Activated CD4-positive, alpha-beta T cell treated with anti-CD3 and anti-CD28 coated beads for 4 hours (primary cell): ENCODE measurements at places on chromosomes 5 and 9.
A peak's percentile ranks its signal among the peaks of the same experiment; 100 is the strongest.

- peak; percentile 49 for DNase-seq
These were observed 25.1 kb downstream of the NANS start for GRCh38 chr9:98081477-98082219.

- DNase-seq: no peak
These were observed 23.2 kb downstream of the TTF1 start for GRCh38 chr9:132383462-132383883.

DNA sequence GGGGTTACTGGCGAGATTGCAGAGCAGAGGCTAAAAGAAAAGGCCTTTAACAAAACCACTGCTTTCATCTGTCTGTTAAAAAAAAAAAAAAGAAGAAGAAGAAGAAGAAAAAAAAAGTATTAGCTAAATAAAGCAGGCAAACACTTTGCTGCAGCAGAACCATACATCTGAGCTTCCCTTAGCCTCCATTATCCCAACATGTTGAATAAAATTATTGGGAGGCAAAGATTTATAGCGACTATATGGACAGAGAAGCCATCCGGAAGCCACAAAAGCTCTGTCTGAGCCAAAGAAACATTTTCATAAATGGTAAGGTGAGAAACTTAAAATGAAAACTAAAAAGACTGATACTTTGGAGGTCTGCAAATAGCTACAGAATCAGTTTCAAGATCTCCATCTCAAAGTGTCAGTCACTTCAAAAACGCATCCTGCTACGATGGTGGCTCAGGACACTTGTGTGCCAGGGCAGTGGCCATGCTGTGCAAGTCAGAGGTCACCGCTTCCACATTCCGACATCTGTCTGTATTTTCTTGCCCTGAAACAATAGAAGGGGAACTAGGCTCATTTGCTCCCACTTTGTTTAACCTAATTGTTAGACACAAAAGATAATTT, 9.6 kb downstream of the EFNA5 start:
- DNase-seq: no peak

GRCh38 chr9:99465231-99465907, 243.3 kb downstream of the SEC61B start:
- DNase-seq: no peak

GRCh38 chr5:75214409-75214808, 22.3 kb downstream of the ANKRD31 start:
- no peak for DNase-seq

- DNase-seq: no peak
These were observed 49.2 kb downstream of the ANXA1 start for GRCh38 chr9:73200694-73201452.

- DNase-seq: no peak
These were observed 8.8 kb upstream of the SVEP1 start for GRCh38 chr9:110588296-110588695.

DNA sequence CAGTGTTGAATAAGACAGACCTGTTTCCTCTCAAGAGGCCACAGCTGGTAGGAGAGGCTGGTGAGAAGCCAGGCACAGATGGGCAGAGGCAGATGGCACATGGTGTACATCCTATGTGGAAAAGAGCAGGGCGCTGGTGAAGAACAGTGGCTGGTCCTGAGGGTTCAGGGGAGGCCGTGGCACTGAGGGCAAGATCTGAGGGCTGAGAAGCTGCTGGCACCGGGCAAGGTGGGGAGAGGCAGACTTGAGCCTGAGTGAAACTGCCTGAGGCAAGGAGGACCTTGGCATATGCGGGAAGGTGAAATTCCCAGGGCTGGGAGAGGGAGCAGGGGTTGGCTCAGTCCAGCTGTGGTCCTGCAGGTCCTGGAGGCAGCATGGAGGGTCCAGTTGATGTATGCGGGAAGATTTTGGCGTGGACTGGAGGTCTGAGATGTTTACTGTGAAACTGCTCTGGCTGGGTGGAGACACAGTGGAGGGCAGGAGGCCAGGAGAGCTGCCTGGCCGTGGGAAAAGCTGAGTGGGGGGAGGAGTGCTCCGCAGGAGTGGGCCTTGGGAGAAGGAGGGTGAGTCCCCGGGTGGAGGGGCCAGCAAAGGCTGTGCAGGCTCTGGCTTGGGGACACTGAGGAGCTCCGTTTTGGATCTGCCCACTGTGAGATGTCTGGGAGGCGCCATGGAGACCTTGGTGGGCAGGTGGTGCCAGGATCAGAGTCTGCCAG, 2.6 kb downstream of the MAN1B1 start:
- no peak for DNase-seq

GRCh38 chr9:22343218-22343611, 103.4 kb upstream of the DMRTA1 start:
- no peak for DNase-seq

- no peak for DNase-seq
These were observed 1739.0 kb downstream of the MAT2B start for GRCh38 chr5:165244407-165244806.

GRCh38 chr5:35660451-35660850, 42.8 kb downstream of the SPEF2 start:
- no peak for DNase-seq

DNA sequence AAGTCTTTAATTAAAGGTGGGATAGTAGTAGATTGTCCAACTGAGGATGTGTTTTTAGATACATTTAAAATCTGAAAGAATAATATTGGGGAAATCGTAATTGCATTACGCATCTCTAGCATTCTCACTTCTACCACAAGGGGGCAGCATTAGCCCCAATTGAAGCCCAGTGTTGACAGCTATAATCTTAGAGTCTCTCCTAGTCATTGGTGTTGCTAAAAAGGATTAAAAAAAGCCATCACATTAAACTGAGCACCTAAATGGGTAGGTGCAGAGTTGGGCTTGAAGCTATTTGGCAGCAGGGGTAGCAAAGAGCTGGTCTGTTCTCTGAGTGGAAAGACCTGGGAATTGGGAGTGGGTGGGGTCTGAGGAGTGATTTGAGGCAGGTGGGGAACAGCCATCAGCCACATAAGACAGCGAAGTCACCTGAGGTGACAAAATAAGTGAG, 177.2 kb downstream of the OSTF1 start:
- peak; percentile 22 for DNase-seq

DNA sequence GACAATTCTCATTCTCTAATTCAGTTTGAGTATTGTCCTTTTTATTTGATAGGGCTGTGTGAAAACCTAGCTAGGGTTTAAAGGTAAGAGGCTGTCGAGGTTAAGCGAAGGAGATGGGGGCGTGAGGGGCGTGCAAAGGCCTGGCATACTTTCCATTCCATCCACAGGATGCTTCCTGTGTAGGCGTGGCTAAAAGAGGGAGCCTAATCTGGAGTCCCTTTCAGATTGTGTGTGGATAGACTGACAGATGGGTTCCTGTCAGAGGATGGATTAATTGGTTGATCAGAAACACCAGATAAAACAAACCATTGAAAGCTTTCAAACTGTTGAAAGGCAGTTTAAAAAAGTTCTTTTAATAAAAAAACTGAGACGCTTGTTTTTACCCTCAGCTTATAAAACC, 1.1 kb upstream of the ELL2 start:
- peak; percentile 25 for DNase-seq

DNA sequence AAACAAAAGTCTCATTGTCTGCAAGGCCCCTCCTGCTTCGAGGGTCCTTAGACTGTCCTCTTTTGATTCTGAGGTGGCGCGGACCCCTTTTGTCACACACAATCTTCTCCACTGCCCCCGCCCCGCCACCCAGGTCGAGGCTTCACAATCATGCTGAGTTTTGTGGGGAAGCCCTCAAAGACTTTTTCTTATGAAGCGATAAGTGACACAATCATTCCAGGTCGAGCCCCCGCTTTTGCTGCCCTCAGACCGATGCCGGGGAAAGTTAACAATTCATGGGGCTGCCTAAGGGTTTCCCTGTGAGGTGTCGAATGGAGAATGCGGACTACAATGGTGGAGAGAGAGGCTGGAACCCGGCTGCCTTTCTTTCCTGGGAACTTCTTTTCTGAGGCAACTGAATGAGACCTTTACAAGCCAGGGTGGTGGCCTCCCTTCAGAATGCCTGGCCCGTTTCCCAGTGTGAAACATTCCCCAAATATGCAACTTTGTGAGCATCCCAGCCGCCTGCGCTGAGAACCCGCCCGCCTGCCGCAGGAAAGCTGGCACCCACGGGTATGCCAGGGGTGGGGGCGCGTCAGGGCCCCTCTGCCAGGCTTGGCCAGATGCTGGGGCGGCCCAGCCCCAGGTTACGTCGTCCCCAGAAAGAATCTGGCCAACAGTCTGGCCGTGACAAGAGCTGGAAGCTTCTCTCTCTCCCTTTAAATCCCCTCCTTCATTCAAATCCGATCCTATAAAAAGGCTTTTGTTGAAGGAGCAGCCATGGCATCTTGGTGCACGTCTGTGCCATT, 71.9 kb downstream of the MAP1B start:
- no peak for DNase-seq

DNA sequence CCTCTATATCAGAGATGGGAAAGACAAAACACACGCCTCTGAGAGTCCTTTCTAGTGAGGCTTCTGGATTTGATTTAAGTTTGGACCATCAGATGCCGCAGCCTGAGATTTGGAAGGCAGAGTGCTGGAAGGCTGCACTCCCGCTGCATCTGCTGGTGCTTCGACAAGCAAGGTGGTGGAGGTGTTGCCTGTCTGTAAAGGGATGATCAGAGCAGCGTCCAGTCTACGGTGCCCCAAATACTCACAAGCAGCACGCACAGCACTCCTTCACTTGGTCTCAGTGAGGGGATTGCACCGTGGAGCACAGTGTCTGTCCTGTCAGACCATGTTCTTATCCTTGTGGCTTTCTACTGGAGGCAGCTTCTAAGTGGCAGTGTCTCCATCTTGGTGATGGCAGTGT, 221.4 kb downstream of the GADD45G start:
- no peak for DNase-seq

GRCh38 chr5:52922384-52922783, 66.8 kb upstream of the ITGA2 start:
- no peak for DNase-seq

GRCh38 chr5:107012371-107012770, 658.4 kb downstream of the EFNA5 start:
- no peak for DNase-seq

- DNase-seq: no peak
These were observed 1636.5 kb upstream of the C9orf72 start for GRCh38 chr9:29209748-29210291.

DNA sequence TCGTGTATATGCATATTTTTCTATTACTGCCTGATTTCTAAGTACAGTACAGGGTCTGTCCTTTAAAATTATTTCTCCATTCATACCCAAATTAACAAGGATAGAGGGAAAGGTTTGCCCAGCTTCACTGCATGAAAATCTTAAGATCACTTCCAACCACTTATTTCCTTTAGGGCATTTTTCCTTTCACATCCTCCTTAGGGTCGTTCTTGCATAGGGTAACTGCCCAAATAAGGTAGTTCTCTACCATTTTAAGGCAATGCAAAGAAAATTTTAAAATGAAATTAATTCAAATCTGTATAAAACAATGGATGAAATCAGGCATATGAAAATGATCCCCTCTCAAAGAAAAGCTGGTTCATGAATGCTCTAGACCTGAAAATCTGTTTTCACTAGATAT, 4.1 kb upstream of the CDC20B start:
- DNase-seq: no peak

DNA sequence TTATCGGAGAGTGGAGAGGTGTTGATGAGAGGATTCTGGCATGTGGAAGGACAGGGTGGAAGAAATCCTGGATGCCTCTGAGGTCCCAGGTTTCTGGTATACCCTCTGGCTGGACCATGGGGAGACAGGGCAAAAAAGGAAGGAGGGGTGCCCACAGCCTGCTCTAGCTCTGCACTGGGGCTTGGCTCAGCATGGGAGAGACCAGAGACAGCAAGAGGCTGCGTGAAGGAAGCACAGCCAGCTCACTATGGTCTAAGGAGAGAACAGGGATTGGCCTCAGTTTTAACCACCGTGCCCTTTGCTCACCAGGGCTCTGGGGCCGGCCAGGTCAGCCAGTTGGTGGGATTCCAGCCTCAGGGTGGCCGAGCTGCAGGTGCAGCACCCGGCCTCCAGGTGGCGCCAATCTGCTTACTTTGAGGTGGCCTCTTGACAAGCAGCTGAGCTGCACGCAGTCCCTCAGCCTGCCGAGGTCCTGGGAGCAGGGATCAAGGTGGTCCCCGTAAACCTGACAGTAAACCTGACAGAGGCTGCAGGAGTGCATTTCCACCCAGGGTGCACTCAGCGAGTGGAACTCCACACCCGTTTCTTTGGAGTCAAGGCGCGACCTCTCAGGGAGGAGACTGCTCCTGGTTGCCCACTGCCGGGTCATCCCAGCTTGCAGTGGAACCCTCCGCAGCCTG, 25.0 kb upstream of the SPTLC1 start:
- peak; percentile 64 for DNase-seq

- DNase-seq: no peak
These were observed 73.2 kb downstream of the PIK3R1 start for GRCh38 chr5:68288707-68289134.

DNA sequence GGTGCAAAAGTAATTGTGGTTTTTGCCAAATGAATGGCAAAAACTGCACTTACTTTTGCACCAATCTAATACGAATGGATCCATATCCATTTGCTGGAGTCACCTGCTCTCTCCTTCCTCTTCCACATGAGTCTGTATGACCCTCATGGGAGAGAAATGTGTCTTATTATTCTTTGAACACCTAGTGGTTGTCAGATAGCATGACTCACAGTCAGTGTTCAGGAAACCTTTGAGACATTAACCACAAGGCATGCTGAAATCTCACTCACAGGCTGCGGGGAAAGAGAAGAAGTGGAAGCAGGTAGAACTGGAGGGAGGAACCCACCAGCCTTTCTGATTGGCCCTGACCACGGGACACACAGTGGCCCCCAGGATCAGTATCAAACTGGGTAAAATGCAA, 222.8 kb upstream of the KLF4 start:
- no peak for DNase-seq

DNA sequence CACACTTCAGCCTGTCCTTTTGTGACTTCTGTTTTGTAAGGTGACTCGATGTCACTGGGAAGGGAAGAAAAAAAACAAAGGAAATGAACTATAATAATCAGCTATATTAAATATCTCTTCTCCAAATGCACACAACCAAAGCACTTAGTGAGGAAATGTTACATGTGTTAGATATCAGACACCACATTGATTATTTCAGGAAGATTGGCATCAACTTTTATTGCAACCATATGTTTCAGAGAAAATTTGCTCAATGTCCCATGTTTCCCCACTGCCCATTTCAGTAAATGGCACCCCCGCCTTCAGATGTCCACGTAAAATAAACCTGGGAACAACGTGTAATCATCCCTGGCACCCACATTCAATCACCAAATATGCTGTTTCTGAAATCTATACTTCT, 151.8 kb downstream of the EPB41L4A start:
- no peak for DNase-seq

- no peak for DNase-seq
These were observed 155.7 kb upstream of the FBN2 start for GRCh38 chr5:128693764-128694163.

DNA sequence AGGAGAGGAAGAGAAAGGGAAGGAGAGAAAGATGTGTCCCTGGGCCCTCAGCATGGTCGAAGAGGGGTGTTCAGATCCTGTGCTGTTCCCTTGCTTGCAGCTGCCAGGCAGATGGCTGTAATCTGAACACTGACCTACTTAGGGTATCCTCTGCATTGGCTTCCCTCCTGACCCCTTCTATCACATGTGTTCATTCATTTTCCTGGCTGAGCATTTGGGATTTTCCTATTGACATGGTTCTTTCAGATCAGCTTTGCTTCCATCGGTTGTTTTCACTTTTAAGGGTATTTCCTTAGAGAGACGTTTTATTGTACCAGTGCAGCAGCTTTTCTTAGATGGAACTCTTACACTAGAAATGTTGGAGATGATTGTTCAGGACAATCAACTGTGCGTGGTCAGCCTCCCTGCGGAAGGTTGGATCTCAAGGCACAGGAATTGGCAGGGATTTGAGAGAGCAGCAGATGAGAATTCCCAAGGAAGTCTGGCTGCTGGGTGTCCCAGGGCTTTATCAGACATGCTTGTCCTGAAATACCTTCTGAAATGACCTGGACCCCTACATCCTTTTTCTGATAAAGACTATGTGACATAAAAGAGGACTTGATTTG, 26.0 kb downstream of the ACTBL2 start:
- no peak for DNase-seq
